ENCODE measurements at places on chromosomes 11 and 22. TPM values are rescaled to one million over a fixed set of nuclear protein-coding genes. Genes with fewer than 3 reads are reported as not detected.

TTC12 gene
- total RNA-seq: 4.5 TPM

UBQLN3 gene
- total RNA-seq: not detected

B4GALNT4 gene
- total RNA-seq: 17.5 TPM

PATE4 gene
- not detected for total RNA-seq

CATSPERZ gene
- total RNA-seq: 2.1 TPM

SAA4 gene
- total RNA-seq: not detected

SGSM1 gene
- total RNA-seq: 0.79 TPM
